ENCODE measurements at places on chromosomes 1 and 21.
A peak's percentile ranks its signal among the peaks of the same experiment; 100 is the strongest.

GRCh38 chr1:230796626-230797025 lies 49.4 kb downstream of the CAPN9 start:
- no peak for DNase-seq

- DNase-seq, result no peak
These were observed 68.5 kb upstream of the GADD45A start for GRCh38 chr1:67616394-67616985.

- DNase-seq, result no peak
These were observed 244.3 kb downstream of the PTPRC start for GRCh38 chr1:198883184-198883583.

GRCh38 chr21:38915546-38915945 lies 109.8 kb downstream of the ETS2 start:
- no peak for DNase-seq

DNA sequence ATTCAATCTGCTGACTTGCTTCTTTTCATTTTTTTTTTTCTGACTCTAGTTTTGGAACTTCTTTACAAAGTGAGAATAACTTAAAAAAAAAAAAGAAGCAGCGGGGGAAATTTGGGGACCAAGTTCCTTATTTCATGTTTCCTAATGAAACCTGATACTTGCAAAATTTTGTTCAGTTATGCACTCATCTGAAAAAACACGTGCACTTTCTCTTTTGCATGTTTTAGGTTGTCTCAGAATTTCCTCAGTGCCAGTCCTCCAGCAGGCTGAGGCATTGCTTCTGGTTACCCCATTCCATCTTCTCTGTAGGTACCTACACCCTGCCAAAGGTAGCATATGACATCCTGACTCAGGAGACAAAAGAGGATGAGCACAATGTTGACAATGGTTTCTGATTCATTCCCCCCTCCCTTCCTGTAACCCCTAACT lies 299.7 kb downstream of the GRIK1 start:
- no peak for DNase-seq

- no peak for DNase-seq
These were observed 67.5 kb upstream of the ANGPTL1 start for GRCh38 chr1:178938101-178938958.

DNA sequence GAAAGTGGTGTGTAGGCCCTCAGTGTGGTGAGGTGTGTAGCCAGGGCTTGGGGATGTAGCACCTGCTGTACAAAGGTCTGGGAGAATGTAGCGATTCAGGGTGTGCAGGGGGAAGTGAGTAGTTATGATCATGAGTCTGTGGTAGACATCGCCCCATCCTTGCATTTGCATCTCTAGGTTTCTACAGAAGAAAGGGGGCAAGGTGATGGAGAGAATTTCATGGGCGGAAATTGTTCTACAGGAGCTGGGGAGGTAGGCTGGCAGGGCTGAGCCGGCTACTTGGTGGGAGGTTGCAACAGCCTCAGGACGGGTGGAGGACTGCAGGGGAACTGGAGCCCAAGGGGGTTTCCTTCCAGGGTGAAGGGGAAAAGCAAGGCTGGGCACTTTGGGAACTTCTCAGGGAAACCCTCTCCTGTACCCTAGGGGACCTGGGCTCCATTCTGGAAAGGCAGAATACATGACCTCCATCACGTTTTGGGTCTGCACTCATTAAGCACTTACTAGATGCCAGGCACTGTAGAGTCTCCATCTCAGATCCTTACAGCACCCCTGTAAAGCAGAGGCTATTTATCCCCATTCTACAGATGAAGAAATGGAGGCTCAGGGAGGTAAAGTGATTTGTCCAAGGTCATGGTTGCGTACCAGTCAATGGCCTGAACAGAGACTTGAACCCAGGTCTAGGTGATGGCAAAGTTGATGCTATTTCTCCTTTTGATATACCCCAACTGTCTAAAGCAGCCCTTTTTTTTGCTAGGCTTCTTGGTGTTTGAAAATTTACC lies 14.5 kb upstream of the TNFRSF1B start:
- DNase-seq, result no peak

DNA sequence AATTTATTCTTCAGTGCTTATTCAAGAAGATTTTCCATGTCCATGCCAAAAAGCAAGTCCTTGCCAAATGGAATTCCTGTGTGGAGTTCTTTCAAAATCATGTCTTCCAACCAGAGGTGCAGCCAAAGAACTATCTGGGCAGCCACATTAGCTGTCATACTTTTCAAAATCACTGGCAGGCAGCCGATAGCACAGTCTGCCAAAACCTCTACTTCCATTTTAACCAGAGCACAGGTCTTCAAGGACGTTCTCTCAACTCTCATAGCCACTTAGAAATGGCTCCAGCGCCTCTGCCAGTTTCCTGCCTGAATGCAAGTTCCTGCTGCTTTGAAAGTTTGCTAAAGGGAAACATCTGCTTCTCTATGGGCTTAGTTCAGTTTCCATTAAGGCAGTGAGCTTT lies 975.7 kb upstream of the ADGRL4 start:
- DNase-seq, result peak; percentile 27

DNA sequence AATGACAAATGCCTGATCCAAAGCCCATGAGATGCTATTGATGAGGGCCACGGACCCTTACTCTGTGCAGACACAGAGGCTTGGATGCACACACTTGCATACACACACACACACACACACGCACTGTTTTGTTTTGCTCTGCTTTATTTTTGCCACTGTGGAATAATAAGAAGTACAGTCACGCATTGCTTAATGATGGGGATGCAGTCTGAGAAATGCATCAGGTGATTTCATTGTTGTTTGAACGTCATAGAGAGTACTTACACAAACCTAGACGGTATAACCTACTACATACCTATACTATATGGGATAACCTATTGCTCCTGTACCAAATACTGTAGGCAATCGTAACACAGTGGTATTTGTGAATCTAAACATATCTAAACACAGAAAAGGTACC lies 104.4 kb downstream of the RHOU start:
- DNase-seq, result no peak
